ENCODE measurements at places on chromosomes 11 and 22.

- no peak for DNase-seq
Measured at GRCh38 chr22:43337385-43337784, 5.8 kb downstream of the SCUBE1 start.

DNA sequence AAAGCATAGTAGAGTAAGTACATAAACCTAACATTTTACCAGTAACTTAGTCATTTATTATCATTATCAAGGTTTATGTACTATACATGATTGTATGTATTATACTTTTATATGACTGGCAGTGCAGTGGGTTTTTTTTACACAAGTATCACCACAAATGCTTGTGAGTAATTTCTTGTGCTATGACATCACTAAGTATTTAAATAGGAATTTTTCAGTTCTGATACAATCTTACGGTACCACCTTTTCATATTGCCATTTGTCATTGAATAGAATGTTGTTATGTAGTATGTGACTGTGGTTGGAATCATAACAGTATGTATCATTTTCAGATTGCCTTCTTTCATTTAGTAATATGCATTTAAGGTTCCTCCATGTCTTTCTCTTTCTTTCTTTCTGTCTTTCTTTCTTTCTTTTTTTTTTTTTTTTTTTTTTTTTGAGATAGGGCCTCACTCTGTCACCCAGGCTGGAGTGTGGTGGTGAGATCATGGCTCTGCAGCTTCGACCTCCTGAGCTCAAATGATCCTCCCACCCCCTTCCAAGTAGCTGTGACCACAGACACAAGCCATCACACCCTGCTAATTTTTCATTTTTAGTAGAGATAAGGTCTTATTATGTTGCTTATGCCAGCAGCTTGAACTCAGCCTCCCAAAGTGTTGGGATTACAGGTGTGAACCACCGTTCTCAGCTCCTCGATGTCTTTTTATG is 18.6 kb downstream of the ATM start:
- DNase-seq = no peak

- peak; percentile 40 for DNase-seq
Measured at GRCh38 chr11:10659339-10660216, 34.0 kb downstream of the IRAG1 start.

GRCh38 chr22:27149921-27150543 is 492.6 kb downstream of the MIAT start:
- DNase-seq = no peak

DNA sequence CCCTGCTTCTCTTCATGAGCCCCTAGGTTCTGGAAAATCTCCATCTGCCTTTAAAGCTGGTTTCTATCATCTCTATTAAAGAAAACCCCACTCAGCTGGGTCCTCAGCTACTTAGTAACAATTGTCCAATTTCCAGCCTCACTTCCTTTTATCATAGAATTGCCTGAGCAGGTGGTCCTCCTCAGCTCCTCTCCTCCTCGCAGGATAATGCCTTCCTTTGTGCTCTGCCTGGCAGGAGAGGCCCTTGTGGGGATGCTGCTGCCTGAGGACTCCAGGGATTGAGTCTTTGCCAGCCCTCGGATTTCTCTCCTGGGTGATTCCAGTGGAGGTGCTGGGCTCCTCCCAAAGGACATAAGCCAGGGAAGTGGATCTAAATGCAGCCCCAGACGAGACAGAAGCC is 448.3 kb downstream of the INSC start:
- no peak for DNase-seq

GRCh38 chr11:87338046-87338639 is 300.4 kb downstream of the TMEM135 start:
- DNase-seq = no peak

DNA sequence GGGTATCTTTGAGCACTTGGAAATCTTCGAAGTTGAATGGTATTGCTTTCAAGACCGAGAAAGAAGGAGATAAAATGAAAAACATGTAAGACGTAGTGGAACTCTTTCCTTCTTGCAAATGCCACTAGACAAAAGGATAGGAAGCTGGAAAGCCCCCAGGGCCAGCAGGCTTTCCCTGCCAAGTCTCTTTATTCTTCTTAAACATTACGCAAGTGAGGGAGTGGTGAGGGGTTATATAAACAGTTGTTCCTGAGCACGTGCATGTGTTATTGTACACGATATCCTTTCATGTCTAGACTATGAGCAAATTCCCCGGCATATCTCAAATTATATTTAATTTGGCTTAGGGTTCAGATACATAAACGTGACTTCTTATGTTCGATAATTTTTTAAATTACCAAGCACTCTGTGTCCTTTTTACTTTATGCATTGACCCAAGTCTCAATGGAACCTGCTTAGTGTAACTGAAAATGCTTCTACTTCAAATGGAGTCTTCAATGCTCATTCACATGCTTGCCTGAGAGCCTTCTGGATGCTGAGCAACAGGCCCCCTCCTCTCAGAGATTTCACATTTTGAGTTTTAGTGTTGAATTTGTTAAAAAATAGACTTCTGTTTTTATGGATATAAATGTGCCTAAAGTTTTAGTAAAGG is 59.0 kb downstream of the PPP2R1B start:
- no peak for DNase-seq

GRCh38 chr22:31683181-31684105 is 21.4 kb upstream of the PISD start:
- no peak for DNase-seq

DNA sequence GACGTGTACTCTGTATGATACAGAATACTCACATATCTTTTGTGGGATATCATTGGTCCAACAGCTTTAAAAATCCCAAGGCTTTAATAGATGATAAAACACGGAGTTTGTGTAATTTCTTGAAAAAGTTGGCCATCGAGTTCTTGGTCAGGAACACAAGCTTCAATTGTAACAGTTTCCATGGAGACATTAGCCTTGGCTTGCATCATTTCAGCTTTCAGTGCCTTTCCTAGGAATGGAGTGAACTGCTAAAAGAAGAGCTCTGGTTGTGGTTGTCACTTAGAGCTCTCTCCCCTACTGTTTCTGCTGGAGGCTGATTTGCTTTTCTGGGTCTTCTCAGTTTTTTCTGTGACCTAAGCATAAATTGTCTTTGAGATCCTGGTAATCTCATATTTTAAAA is 14.2 kb downstream of the BMAL1 start:
- no peak for DNase-seq

- DNase-seq = no peak
Measured at GRCh38 chr11:9625728-9626127, 38.1 kb upstream of the SWAP70 start.

DNA sequence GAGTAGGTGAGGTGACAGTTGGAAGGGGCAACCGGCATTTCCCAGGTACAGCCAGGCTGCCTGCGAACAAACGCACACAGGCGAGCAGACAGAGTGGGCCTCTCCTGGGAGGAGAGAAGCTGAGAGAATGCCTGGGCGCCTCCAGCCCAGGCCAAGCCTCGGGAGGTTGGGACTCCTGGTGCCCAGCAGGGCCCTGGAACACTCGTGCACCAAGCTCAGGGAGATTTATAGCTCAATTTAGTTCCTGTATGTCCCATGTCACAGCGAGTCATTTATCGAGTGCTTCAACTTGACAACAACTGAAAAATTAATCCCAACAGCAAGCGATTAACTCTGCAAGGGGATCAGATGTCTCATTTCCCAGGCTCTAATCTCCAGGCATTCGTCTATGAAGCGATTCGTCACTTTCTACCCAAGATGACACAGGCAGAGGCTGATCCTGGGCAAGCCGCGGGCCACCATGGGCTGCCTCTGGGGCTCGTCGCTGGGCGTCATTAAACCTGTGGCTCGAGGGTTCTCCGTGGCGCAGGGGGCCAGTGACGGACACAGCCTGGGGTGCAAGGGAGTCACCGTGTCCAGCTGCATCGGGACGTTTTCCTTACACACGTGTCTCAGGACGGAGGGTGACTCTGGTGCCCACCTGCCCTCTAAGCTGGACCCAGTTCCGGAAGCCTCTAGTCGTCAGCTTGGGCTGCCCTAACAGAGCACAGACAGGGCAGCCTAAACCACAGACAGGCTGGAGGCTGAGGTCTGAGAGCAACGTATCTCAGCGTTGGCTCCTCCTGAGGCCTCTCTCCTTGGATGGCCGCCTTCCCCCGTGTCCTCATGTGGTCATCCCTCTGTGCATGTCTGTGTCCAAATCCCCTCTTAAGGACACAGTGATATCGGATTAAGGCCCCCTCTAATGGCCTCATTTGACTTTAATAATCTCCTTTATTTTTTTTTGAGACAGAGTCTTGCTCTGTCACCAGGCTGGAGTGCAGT is 154.1 kb downstream of the CTTN start:
- DNase-seq = no peak

DNA sequence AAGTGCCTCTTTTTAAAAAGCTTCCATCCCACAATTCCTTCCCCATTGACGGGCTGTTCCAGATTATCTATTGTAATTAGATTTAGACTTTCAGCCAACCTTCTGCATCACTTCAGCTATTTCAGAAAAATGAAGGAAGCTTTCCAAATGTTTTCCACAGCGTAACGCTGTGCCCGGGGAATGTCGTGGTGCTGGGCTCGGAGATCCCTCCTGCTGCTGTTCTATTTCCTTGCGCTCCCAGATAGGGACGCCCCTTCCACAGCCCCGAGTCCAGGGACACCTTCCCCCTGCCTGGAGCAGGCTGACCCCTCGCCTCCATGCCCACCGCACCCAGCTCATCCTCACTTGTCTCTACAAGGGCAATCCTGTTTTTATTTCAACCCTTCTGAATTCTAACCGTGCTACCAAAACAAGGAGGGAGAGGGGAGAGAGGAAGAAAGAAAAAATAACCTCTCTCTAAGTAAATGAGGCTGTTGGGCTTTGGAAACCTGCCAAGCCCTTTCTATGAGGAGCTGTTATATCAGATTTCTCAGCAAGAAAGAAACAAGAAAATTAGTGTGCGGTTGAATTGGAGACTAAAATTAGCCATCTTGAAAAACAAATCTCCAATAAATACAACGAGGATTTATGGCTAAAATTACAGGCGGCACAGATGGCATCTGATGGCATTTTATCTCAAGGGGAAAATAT is 366.9 kb downstream of the BRD1 start:
- peak; percentile 58 for DNase-seq

DNA sequence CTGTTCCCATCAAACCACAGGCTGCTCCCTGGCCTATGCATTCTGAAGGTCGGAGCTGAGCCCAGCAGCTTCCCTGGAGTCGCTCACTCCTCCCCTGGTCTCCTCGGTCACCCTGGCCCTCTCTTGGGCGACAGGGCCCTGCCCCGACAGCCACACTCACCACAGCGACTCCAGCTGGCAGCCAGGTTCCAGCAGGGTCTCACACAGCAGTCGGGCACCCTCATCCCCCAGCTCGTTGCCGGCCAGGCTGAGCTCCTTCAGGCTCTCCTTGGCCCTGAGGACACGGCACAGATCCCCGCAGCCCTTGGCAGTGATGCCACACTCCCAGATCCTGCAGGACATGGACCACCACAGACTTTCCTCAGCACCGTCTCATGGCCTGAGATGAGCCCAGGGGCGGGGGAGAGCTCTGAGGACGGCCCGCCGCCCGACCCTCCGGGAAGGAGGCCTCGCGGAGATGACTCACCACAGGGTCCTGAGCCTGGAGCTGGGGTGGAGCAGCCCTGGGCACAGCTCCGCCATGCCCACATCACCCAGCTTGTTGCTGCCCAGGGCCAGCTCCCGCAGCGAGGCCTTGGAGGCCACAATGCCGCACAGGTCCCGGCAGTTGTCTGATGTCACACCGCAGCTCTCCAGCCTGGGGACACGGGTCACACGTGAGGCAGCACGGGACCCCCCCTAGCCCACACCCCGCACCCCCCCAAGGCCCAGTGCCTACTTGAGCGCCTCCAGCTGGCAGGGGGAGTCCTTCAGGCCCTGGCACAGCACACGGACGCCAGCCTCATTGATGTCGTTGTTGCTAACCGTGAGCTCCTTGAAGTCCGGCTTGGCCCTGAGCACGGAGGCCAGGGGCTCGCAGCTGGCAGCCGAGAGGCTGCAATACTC is 8.5 kb downstream of the RNH1 start:
- DNase-seq = no peak

DNA sequence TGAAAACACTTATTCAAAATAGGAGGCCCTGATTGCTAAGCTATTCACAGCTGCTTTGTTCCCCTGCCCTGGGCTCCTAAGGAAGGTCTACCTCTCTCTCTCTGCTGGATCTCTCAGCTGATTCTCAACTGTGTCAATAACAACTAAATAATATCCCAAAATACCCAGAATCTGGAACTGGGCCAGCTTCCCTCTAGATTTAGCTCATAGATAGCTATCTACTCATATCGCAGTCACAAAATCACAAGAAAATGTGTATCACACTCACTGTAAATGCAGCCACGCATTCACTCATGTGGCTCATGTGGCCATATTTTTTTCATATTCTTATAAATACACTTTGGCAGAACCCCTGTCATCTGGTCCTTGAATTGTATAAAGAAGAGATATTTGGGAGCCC is 555.1 kb downstream of the OPCML start:
- DNase-seq = no peak

GRCh38 chr22:46576556-46577367 is 39.3 kb upstream of the CELSR1 start:
- no peak for DNase-seq

GRCh38 chr11:111494040-111494439 is 18.1 kb downstream of the BTG4 start:
- DNase-seq = no peak

GRCh38 chr11:85626496-85626895 is 648 bp downstream of the DLG2 start:
- DNase-seq = no peak

DNA sequence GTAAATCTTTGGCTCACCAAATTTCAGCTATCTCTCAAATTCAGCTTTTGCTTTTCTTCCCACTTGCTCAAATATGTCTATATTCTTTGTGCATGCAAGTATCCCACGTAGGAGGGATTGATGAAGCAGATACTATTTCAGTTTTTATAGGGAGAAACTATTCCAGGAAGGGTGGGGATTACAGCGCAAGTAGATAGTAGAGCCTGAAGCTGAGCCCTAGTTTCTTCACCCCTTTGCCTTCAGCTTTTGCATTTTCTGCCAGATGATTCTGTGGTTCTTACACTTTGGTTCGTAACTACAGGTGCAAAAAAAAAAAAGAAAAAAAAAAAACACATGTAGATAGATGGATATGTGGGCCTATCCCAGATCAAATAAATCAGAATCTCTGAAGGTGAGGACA is 3.1 kb upstream of the ACP2 start:
- DNase-seq = no peak

GRCh38 chr22:43228330-43228729 is 41.4 kb upstream of the TTLL12 start:
- no peak for DNase-seq

- no peak for DNase-seq
Measured at GRCh38 chr22:45185718-45186514, 22.2 kb downstream of the NUP50 start.

DNA sequence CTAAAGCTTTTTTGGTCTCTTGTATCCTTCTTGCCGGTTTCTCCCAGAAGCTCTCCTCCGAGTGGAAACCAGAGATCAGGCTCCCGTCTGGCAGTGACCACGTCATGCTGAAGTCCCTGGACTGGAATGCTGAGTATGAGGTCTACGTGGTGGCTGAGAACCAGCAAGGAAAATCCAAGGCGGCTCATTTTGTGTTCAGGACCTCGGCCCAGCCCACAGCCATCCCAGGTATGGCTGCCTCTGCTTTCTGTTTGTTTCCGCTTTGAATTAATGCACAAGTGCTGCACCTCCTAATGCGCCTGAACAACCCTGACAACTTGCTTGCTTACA is 54.3 kb upstream of the TTC12 start:
- DNase-seq = no peak

All from left forelimb (tissue), 1 donor.